Activated naive CD4-positive, alpha-beta T cell treated with anti-CD3 and anti-CD28 coated beads, Interleukin-2, amount 10 ng/mL, durations not matched to agents 7 days and 5 days (primary cell): ENCODE measurements at places on chromosomes 3 and 15.
A peak's percentile ranks its signal among the peaks of the same experiment; 100 is the strongest.

GRCh38 chr3:15303728-15304127 is 28.7 kb downstream of the SH3BP5 start:
- H3K27me3 ChIP-seq, result no peaks in the 10 kb centered on the region
- peak overlapping the region; percentile 56 for H3K4me3 ChIP-seq
- peaks cover 75% of the 10 kb centered on the region for H3K4me1 ChIP-seq
- H3K27ac ChIP-seq, result peak overlapping the region; percentile 89
- DNase-seq, result no peak

- H3K27ac ChIP-seq, result no peak overlapping the region
- no peaks in the 10 kb centered on the region for H3K27me3 ChIP-seq
- H3K4me1 ChIP-seq, result no peaks in the 10 kb centered on the region
- H3K36me3 ChIP-seq, result no peaks in the 10 kb centered on the region
- no peak overlapping the region for H3K4me3 ChIP-seq
- DNase-seq, result no peak
Observed at GRCh38 chr3:155423526-155424322, 130.2 kb upstream of the STRIT1 start.

DNA sequence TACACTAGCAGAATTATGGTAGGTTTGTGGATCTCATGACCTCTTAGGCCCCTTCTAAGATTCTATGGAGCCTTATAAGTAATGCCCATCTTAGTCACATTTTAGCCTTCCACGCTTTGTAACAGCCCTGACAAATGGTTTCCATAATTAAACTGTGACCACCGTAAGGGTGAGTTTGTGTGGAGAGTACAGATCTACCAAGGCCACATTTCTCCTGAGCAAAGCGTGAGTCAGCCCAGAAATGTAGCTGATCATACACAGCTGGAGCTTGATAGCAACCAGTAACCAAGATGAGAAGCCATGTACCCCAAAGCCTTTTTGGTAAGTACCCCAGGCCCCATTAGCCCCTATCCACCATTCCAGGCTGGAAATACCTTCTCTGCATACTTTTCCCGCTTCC is 31.7 kb downstream of the CHAC1 start:
- no peak overlapping the region for H3K4me3 ChIP-seq
- no peak for DNase-seq
- H3K27ac ChIP-seq, result no peak overlapping the region
- H3K4me1 ChIP-seq, result peaks cover 5% of the 10 kb centered on the region
- peaks cover 53% of the 10 kb centered on the region for H3K36me3 ChIP-seq

- H3K27ac ChIP-seq, result no peak overlapping the region
- H3K4me1 ChIP-seq, result peaks cover 8% of the 10 kb centered on the region
- peaks cover 2% of the 10 kb centered on the region for H3K36me3 ChIP-seq
Observed at GRCh38 chr15:60026555-60026954, 22.4 kb downstream of the FOXB1 start.

DNA sequence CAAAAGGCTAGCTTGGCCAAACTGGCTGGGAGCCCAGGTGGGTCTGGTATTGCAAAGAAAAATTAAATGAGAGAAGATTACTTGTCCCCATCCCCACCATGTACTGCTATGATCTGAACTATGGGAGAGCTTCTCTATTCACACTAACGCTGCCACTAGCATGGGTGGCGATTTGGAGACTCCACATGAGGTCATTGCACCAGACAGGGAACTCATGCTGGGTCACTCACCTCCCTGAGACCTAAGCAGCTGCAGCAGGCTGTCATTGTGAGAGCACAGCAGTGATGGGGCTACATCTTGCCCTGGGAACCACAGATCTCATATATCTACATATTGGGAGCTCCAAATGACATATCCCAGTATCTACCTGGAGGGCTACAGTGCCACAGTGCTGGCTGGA is 36.3 kb upstream of the NECTIN3 start:
- no peak for DNase-seq
- no peaks in the 10 kb centered on the region for H3K4me1 ChIP-seq
- no peak overlapping the region for H3K4me3 ChIP-seq
- no peak overlapping the region for H3K27ac ChIP-seq
- H3K27me3 ChIP-seq, result peaks cover 7% of the 10 kb centered on the region

DNA sequence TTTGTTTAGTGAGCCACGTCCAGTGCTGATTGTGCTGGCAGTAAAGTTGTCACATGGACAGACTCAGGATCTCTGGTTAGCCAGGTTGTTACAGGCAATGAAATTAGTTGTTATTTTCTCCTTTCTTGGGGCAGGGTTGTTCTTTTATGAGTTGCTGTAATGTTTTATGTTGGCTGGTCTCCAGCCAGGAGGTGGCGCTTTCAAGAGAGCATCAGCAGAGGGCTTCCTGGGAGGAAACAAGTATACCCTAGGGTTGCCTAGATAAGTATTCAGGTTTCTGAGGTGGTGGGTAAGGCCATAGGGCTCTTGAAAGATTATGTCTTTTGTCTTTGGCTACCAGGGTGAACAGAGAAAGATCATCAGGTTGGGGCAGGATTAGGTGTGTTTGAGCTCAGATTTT is 14.5 kb upstream of the CFAP20DC start:
- DNase-seq, result no peak
- no peaks in the 10 kb centered on the region for H3K36me3 ChIP-seq
- H3K4me1 ChIP-seq, result no peaks in the 10 kb centered on the region
- H3K27ac ChIP-seq, result no peak overlapping the region

DNA sequence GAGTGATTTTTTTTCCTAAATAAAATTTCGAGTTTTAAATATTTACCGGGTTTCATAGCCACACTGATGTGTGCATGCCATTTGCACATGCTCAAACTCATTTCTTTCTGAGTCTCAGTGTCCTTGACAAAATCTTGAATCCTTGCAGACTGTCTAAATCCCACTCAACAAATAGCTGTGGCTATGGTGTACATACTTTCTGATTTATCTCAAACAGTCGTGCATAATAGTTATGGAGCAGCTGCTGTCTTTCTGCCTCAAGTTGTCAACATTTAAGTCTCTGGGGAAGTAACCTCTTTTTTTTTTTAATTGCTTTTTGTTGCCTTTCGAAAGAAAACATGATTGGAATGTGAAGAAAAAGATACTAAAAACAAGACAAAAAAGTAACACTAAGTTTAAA is 52.8 kb upstream of the UTS2B start:
- no peak for DNase-seq
- H3K4me1 ChIP-seq, result peaks cover 2% of the 10 kb centered on the region
- no peaks in the 10 kb centered on the region for H3K27me3 ChIP-seq

GRCh38 chr3:51024765-51025632 is 350.3 kb downstream of the DOCK3 start:
- DNase-seq, result peak; percentile 88
- H3K27me3 ChIP-seq, result no peaks in the 10 kb centered on the region
- H3K4me1 ChIP-seq, result peaks cover 33% of the 10 kb centered on the region
- H3K27ac ChIP-seq, result peak overlapping the region; percentile 96
- H3K36me3 ChIP-seq, result peaks cover 11% of the 10 kb centered on the region
